Smooth muscle cell of the coronary artery (primary cell): ENCODE measurements at places on chromosomes 7 and 10. TPM values are rescaled to one million over a fixed set of nuclear protein-coding genes. Genes with fewer than 3 reads are reported as not detected.

CDK14 gene
- total RNA-seq: 28.7 and 54.0 TPM in 2 replicates

ELFN1 gene
- 0.08 and 3.2 TPM in 2 replicates for total RNA-seq

ASB10 gene
- total RNA-seq: not detected in 2 replicates

FAM171A1 gene
- total RNA-seq: 10.1 and 15.9 TPM in 2 replicates

IRF5 gene
- total RNA-seq: 0.15 TPM in 1 of 2 replicates, not detected in the other

AKR1E2 gene
- total RNA-seq: 10.5 and 51.6 TPM in 2 replicates

MSS51 gene
- 0.60 and 1.8 TPM in 2 replicates for total RNA-seq

OGDH gene
- 51.0 and 81.2 TPM in 2 replicates for total RNA-seq

SSMEM1 gene
- not detected in 2 replicates for total RNA-seq

PRPS1L1 gene
- not detected in 2 replicates for total RNA-seq

PRPF18 gene
- 16.7 and 24.9 TPM in 2 replicates for total RNA-seq

MYOF gene
- total RNA-seq: 116 and 191 TPM in 2 replicates
